NCI-H1694 treated with DMSO at 0.1 percent for 48 hours (cell line): ENCODE measurements at places on chromosomes 7 and 10.

DNA sequence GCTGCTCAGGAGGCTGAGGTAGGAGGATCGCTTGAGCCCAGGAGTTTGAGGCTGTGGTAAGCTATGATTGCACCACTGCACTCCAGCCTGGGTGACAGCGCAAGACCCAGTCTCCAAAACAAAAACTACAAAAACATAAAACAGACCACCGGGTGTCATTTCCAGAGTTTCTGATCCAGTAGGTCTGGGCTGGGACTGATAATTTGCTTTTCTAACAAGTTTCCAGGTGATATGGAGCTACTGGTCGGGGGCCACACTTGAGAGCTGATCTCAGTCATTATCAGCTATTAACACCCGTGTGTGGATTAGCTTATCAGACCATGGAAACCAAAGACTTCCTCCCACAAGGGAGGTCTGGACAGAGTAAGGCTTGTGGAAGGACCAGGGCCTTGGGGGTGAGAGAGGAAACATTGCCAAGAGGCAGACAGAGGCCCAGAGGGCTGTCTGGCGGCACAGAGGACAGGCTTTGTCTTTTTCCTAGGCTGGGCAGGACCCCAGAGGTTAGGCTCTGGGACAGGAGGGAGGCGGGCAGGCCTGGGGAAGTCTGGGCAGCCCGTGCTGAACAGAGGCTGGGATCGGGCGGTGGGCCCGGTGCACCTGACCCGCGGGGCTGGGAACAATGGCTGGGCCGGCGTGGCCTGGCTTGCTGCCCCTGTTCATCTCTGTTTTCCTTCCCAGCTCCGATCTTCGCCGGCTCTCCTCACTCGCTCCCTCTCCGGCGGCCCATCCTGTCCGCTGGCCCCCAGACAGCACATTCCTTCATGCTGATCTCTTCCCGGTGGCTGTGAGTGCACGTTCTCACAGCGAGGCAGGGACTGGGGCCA lies 25.2 kb downstream of the TMEM270 start:
- no peak for DNase-seq

- no peak for DNase-seq
Measured at GRCh38 chr7:95632609-95633008, 36.3 kb upstream of the PDK4 start.

DNA sequence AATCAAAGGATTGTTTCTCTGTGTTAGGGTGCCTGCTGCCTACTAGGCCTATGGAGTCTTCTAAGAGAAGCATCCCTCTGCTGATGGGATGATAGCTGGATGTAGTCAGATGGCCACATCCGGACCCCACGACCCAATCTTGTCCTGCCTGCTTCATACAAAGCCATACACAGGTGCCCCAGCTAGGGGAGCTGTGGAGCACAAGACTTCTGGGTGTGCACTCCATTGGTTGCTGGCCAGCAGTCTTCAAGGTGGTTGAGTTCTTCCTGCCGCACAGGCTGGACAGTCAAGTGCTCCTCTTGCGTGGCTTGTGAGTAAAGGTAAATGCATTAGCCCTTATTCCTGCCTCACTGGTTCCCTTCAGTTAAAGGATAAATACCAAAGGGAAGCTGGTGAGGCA lies 120.2 kb downstream of the TEX36 start:
- no peak for DNase-seq

- no peak for DNase-seq
Measured at GRCh38 chr10:73226663-73227062, 20.4 kb downstream of the DNAJC9 start.

- DNase-seq, result no peak
Measured at GRCh38 chr7:27146491-27147198, 929 bp downstream of the HOXA6 start.

DNA sequence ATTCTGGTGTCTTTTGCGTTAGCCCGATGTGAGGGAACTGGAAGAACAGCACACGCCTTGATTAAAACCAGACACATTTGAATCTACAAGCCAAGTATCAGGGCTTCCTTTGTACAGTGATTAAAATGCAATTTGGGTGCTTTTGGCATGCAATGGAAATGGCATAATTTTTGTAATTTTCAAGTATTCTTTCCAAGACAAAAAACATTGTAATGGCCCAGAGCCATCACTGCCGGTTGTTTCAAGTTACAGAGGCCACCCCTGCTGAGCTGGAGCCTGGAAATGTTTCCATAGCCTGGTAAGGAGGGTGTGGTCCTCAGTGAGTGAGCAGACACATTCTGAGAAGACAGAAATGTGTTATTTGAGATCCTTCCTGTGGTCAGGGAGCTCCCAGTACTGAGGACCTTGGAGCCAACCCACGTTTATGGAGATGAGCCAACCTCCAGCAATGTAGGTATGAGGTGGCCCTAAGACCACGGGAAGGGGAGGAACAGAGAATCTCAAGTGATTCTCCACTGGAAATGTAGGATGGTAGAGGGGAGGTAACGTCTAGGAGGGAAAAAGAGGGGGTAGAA lies 20.9 kb downstream of the TEX36 start:
- DNase-seq, result no peak

GRCh38 chr7:1113548-1113885 lies 25.6 kb downstream of the GPER1 start:
- DNase-seq, result no peak

- no peak for DNase-seq
Measured at GRCh38 chr7:138407792-138408191, 52.3 kb upstream of the TRIM24 start.

GRCh38 chr7:139046143-139046542 lies 10.3 kb upstream of the ZC3HAV1L start:
- DNase-seq, result no peak

DNA sequence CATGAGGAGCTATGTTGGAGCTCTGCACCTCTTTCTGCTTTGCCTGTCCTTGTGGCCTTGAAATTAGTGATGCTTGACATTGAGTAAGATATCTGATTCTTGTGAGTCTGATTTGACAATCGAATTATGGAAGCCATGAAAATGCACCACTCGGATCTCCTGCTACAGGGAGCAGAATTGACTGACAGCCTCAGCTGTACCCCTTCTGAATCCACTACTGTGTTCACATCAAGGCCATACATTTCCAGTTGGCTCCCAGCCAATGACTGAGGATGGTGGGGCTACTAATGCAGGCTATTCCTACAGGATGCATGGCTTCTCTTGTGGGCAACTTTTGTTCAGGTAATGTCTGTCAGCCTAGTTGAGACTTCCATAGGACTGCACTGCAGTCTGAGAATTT lies 321.9 kb downstream of the REEP3 start:
- no peak for DNase-seq

DNA sequence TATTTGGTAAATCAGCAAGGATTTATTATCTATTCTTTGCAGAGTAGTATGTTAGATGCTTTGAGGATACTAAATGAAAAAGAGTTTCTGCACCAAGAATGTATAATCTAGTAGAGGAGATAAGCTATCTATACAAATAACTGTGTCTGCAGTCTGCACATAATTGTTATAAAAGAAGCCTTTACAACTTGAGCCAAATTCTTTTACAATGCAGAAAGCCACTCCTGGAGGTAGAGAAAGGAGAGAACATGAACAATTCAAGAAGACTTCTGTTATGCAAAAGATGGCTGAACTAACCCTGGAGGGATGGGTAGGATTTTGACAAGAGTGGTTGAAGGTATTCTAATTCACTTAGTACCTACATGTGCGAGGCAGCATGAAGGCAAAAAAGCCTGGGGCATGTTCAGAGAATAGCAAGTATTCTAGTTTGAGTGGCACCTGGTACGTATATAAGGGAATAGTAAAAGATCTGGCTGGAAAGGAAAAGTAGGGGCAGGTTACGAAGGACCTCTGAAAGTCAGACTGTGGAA lies 251.1 kb upstream of the KAT6B start:
- DNase-seq, result no peak

DNA sequence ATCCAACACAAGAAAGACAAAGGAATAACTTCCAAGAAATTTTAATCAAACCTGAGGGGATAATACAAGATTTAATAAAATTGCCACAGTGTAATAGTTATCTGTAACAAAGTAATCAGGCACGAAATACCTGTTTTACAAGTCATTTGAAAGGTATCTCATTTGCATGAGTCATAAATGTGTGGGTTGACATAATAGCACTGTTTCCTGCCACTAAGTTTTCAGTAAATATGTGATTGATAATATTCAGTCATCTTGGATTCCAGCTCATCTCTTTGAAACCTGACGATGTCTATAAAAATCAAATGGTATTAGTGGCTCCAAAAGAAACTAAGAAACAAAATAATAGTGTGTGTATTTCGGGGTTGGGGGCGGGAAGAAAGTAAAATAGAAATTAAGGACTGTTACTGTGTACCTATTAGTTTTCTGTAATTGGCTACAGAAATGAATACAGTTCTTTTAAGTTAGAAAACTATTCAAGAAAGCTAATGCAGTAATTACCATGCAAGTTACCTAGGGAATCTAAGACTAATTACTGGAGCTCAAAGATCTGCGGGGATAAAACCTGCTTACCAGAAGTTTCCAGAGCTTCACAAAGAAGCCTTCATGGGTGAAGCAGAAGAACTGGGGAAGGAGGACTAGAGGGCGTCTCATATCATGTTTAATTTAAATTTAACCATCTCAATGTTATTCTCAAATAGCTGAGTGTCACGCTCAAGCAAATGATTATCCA lies 100.7 kb downstream of the ST8SIA6 start:
- no peak for DNase-seq

DNA sequence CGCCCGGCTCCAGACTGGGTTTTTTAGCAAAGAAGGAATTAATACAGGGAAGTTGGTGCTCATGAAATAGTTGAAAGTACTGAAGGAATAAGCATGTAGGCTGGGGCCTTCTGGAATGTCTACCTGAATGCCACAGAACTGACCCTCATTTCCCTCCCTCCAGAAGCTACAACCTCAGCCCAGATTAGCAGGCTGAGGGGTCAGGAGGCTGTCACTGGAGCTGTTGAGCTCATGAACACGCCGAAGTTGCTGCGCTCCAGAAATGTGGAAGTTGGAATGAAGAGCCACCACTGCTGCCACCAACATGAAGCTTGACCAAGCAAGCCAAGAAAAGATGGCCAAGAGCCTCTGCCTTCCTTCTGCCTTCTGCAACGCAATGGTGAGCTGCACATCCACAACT lies 52.2 kb upstream of the KMT2E start:
- no peak for DNase-seq

GRCh38 chr10:119190954-119191785 lies 12.6 kb upstream of the PRDX3 start:
- no peak for DNase-seq

- DNase-seq, result peak; percentile 91
Measured at GRCh38 chr7:77727936-77728701, 31.9 kb downstream of the RSBN1L start.

- no peak for DNase-seq
Measured at GRCh38 chr7:129332254-129333035, 101.8 kb upstream of the STRIP2 start.

GRCh38 chr7:127818306-127818705 lies 166.3 kb downstream of the SND1 start:
- no peak for DNase-seq
